Nephron progenitor cell (in vitro differentiated cells): ENCODE measurements at places on chromosomes 2 and 18.

DNA sequence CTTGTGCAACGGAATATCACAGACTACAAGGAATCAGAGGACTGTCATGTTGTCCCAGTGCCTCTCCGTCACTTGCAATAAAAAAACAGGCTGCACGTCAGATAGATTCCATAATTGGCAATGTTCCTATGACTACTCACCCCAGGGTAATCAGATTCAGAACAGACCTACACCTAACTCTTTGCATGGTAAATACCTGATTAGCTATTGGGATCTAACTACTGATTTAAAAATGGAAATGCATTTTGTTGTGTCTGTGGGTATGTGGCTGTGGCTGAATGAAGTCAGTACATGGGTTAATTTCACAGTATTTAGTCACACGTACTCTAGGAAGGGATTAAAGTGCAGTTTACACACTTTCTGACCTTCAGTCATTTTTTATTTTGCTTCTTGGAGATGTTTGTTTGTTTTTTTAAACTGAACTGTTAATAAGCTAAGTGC lies 91.7 kb downstream of the SCN3A start:
- no peak overlapping the region for H3K4me3 ChIP-seq
- DNase-seq = no peak
- peaks cover 3% of the 10 kb centered on the region for H3K27me3 ChIP-seq
- H3K4me1 ChIP-seq = peaks cover 15% of the 10 kb centered on the region

GRCh38 chr2:235047171-235048160 lies 95.6 kb downstream of the SH3BP4 start:
- peaks cover 10% of the 10 kb centered on the region for H3K4me1 ChIP-seq
- H3K36me3 ChIP-seq = peaks cover 53% of the 10 kb centered on the region
- H3K27me3 ChIP-seq = no peaks in the 10 kb centered on the region
- H3K27ac ChIP-seq = no peak overlapping the region

- H3K4me3 ChIP-seq = no peak overlapping the region
- DNase-seq = no peak
- peaks cover 32% of the 10 kb centered on the region for H3K4me1 ChIP-seq
- H3K27ac ChIP-seq = no peak overlapping the region
- H3K36me3 ChIP-seq = no peaks in the 10 kb centered on the region
- peaks cover 31% of the 10 kb centered on the region for H3K27me3 ChIP-seq
Observed at GRCh38 chr2:128487650-128488387, 169.2 kb upstream of the HS6ST1 start.

- H3K36me3 ChIP-seq = no peaks in the 10 kb centered on the region
Observed at GRCh38 chr18:62522178-62522503, 684 bp upstream of the ZCCHC2 start.

DNA sequence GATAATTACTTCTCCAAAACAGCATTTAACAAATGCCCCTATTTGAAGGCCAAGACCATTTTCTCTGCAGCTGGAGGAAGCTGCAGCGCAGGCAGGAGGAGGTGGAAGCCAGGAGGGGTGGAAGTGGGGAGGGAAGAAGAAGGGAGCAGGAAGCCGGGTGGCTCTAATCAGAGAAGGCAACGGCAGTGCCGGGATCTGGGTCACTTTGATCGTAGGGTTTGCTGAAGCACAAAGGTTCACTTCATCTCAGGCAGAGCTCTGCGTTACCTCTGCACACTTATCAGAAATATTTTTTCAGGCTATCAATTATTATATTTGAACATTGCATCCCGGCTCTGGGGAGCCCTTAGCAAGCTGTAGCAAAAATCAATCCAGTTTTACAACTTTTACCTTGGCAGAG lies 315.8 kb upstream of the POU3F3 start:
- DNase-seq = no peak
- peak overlapping the region; percentile 44 for H3K4me3 ChIP-seq
- peaks cover 23% of the 10 kb centered on the region for H3K4me1 ChIP-seq
- peaks cover 18% of the 10 kb centered on the region for H3K27me3 ChIP-seq
- H3K36me3 ChIP-seq = no peaks in the 10 kb centered on the region

DNA sequence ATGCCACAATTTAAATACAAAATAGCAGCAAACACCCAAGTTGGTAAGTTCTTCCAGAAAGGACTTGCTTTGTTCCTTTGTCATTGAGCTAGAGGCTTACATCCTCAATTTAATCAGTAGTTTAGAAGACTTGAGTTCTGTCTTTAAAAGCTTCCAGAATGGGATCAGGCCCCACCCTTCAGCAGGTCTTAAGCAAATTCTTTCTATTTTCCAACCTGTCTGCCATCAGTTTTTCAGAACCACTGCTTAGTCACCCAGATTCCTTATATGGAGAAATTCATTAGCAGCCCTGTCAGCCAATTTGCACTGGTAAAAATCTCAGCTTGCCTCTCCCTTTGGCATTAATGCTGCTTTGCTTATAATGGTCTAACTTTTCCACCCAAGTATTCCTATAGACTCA lies 263.6 kb upstream of the HNMT start:
- DNase-seq = no peak
- no peaks in the 10 kb centered on the region for H3K27me3 ChIP-seq
- no peaks in the 10 kb centered on the region for H3K36me3 ChIP-seq
- H3K4me3 ChIP-seq = no peak overlapping the region
- no peak overlapping the region for H3K27ac ChIP-seq

DNA sequence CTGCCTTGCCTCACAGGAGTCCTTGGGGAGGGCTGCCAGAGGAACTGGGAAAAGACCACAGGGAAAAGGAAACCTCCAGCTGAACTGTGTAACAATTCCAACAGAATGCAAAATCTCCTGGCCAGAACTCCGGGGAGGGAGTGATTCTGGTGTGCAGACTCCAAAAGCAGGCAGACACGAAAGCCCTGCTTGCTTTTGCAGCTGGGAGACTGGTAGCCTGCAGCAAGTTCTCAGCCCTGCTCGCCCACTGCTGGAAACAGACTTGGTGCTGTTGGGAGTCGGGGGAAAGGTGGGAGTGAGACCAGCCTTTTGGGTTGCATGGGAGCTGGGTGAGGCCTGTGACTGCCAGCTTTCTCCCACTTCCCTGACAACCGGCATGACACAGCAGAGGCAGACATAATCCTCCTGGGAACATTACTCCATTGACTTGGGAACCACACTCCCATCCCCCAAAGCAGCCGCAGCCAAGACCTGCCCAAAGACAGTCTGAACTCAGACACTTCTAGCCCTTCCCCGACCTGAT lies 26.0 kb upstream of the NMI start:
- peaks cover 8% of the 10 kb centered on the region for H3K4me1 ChIP-seq
- H3K4me3 ChIP-seq = no peak overlapping the region
- H3K36me3 ChIP-seq = no peaks in the 10 kb centered on the region
- no peak for DNase-seq
- peak overlapping the region; percentile 9 for H3K27ac ChIP-seq
- no peaks in the 10 kb centered on the region for H3K27me3 ChIP-seq

GRCh38 chr2:210072922-210073509 lies 70.6 kb downstream of the RPE start:
- no peaks in the 10 kb centered on the region for H3K27me3 ChIP-seq
- no peaks in the 10 kb centered on the region for H3K36me3 ChIP-seq
- H3K4me3 ChIP-seq = no peak overlapping the region
- H3K27ac ChIP-seq = no peak overlapping the region

GRCh38 chr2:214410128-214410775 lies 602 bp upstream of the VWC2L start:
- H3K4me3 ChIP-seq = no peak overlapping the region
- H3K4me1 ChIP-seq = no peaks in the 10 kb centered on the region
- no peak overlapping the region for H3K27ac ChIP-seq

DNA sequence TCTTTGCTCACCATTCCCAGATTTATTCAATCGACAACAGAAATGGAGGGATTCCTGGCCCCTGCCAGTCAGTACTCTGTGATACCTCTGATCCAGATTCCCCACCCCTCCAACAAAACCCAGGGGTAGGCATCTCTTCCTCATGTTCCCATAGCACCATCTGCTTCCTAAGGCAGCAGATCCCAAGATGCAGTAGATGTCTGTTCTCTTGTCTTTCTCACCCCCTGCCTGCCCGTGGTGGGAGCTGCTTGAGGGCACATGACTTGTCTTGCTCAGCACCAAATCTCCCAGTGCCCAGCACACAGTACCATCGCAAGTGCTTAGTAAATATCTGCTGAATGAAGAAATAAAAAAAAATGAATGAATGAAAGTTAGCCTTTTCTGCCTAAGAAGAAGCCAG lies 98.2 kb downstream of the ZBTB7C start:
- H3K27me3 ChIP-seq = peaks cover 25% of the 10 kb centered on the region
- no peaks in the 10 kb centered on the region for H3K36me3 ChIP-seq
- DNase-seq = no peak
- no peak overlapping the region for H3K4me3 ChIP-seq

- peaks cover 28% of the 10 kb centered on the region for H3K36me3 ChIP-seq
- H3K27ac ChIP-seq = no peak overlapping the region
- no peak overlapping the region for H3K4me3 ChIP-seq
- H3K4me1 ChIP-seq = peaks cover 19% of the 10 kb centered on the region
Observed at GRCh38 chr2:55879976-55880375, 43.6 kb downstream of the EFEMP1 start.

DNA sequence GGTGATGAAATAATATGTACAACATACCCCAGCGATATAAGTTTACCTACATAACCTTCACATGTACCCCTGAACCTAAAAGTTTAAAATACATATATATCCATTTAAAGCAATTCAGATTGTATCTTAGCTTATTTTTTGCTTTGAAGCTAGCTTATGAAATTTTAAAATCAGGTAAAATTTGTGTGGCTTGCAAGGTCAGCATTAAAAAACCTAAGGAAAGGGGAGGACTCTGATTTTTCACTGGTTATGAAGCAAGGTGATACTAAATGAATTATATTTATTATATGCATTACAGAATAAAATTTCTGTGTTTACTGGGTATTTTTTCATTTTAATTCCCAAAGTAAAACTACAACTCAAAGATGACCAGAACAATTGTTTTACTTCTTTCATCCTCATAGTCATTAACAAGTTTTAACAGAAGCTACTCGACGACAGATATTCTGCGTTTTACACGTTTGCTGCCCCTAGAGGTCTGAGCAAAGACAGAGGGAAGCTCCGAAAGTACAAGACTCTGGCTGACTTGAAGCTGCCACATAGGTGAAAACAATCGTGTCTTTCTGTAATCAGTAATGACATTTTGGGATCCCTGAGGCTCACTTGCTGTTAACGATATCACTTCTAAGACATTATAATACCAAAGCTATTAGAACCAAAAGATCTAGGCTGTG lies 17.1 kb downstream of the PKP4 start:
- peaks cover 6% of the 10 kb centered on the region for H3K4me1 ChIP-seq
- no peak overlapping the region for H3K27ac ChIP-seq
- H3K4me3 ChIP-seq = no peak overlapping the region
- DNase-seq = no peak

- H3K27ac ChIP-seq = no peak overlapping the region
- H3K36me3 ChIP-seq = peaks cover 27% of the 10 kb centered on the region
- H3K4me3 ChIP-seq = no peak overlapping the region
- peaks cover 8% of the 10 kb centered on the region for H3K27me3 ChIP-seq
Observed at GRCh38 chr2:25050128-25050527, 8.3 kb downstream of the EFR3B start.

DNA sequence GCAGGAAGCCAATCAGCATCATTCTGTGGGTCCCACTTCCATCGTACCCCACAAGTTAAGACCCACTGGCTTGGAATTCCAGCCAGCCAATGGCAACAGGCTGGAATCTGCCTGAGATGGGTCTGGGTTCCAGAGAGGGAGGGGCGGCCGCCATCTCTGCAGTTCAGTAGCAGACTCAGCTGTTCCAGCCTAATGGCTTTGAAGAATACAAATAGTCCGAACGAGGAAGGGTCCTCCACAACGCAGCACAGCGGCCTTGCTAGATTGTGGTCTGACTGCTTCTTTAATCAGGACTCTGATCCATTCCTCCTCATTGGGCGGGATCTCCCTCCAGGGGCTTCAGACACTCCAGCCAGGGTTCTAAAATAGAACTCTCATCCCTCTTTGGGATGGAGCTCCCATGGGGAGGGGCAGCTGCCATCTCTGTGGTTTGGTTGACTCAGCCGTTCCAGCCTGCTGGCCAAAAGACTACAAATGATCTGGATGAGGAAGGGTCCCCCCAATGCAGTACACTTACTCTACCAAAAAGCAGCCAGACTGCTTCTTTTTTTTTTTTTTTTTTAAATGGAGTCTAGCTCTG lies 42.7 kb upstream of the PAIP2B start:
- peaks cover 37% of the 10 kb centered on the region for H3K27me3 ChIP-seq
- H3K36me3 ChIP-seq = no peaks in the 10 kb centered on the region
- no peak for DNase-seq
- no peak overlapping the region for H3K27ac ChIP-seq
- no peaks in the 10 kb centered on the region for H3K4me1 ChIP-seq
- H3K4me3 ChIP-seq = no peak overlapping the region

DNA sequence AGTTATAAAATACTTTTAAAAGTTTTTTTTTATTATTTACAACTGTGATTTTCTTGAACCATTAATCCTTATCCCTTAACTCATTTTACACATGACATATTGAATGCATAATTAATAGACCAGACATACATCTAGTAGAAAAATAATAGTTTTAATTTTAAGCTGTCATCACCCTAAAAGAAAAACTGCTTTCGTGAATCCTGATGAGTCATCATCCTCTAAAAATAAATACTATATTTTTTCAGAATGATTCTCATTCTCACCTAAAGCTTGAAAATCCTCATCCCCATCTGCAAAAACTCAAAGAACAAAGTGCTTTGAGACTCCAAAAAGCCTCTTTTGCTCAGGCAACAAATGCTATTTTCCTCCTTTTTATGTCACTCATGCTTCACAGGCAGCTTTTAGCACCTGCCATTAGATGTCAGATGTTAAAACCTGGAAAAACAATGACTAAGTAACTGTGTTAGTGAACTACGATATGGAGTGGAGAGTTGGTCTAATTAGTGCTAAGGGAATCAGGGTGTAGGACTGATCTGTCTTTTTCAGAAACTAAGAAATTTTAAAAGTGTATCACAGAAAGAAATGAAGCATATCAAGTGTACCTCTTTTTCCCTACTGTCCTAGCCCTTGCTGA lies 297.6 kb downstream of the TMX3 start:
- DNase-seq = no peak
- no peak overlapping the region for H3K27ac ChIP-seq
- H3K4me3 ChIP-seq = no peak overlapping the region
- H3K27me3 ChIP-seq = peaks cover 4% of the 10 kb centered on the region
- H3K4me1 ChIP-seq = no peaks in the 10 kb centered on the region
- no peaks in the 10 kb centered on the region for H3K36me3 ChIP-seq

- no peaks in the 10 kb centered on the region for H3K27me3 ChIP-seq
- no peak overlapping the region for H3K4me3 ChIP-seq
- no peak for DNase-seq
- peaks cover 11% of the 10 kb centered on the region for H3K36me3 ChIP-seq
Observed at GRCh38 chr18:46407486-46408166, 249.4 kb downstream of the LOXHD1 start.
